ENCODE measurements at places on chromosomes 6 and 20.

GRCh38 chr20:6530779-6531315, 236.6 kb upstream of the BMP2 start:
- DNase-seq = no peak

DNA sequence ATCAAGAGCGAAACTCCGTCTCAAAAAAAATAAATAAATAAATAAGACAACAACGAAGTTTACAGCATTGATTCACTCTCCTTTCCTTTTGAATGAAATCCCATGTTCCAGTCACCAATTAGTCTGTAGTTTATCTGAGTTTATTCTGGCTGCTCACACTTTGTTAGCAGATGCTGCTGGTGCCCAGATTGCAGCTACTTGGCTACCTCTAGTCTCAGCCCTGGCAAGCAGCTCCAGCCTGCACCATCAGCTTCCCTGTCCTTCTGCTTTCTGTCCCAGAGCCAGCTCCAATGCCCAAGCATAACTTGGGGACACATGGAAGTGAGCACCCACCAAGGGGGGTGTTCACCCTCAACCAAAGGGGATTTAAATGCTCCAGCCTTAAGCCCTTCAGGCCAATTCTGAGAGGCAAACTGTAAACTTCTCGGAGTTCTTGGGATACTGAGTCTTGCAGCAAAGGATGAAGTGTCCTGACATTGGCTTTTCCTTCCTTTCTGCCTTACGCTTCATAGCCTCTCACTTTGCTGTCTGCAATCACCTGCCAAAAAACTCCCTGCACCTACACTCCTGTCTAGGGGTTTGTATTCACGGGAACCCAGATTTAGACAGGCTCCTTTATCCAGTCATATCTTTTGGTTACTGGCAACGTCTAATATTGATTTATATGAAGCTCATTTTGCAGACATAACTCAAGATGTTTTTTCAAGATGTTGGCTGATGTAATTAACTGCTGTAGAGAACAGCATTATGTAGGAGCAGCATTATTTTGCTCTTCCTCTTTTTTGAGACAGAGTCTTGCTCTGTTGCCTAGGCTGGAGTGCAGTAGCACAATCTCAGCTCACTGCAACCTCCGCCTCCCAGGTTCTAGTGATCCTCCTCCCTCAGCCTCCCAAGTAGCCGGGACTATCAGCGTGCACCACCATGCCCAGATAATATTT, 9.8 kb upstream of the TASP1 start:
- DNase-seq = no peak

DNA sequence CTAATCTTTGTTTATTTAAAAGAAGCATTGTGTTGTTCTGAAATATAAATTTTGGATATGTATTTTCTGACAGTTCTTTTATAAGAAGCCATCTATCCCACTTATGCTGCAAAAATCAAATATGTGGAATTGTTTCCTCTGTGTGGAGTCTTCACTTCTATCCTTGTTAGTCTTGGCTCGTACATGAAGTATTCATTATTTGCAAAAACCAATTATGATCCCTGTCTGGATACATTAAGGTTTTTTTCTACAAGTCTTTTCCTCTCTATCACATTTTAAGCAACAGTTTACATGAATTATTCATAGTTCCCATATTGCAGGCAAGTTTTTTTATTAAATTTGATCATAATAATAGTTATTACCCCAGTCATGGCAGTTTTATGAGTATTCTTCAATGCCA, 490.8 kb upstream of the GJE1 start:
- no peak for DNase-seq

- no peak for DNase-seq
These were observed 65.7 kb downstream of the RTN4IP1 start for GRCh38 chr6:106563614-106564013.

DNA sequence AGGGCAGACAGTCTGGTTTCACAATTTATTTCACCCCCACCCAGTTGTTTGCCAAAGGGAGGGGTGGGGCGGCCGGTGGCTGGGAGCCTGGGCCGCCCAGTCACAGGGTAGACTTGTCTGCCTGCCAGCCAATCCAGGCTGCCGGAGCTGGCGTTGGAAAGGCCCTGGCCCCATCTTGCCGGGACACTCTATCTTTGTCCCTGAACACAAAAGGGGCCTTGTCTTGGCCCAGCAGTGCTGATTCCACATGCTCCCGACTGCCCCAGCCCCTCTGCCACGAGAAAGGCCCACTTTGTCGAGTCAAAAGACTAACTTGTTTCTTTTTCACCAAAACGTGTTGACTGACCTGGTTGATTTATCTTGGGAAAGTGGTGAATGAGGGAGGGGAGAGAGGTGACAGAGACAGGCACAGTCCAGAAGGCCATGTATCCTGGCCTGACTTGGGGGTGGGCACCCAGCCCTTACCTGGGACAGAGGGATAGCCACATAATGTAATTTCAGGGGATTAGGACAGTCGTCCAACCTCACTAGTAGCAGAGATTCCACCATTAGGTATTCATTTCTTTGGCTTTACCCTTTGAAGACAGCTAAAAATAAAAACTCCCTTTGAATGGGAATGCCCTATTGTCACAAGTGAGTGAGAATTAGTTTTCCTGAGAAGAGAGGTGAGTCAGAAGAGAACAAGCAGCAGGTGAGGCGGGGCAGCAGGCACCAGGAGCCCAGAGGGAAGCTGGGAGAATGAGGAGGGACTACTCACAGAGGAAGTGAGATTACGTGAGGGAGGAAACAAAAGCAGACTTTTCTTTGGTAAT, 67.0 kb upstream of the SIRPA start:
- peak; percentile 83 for DNase-seq
